ENCODE measurements at places on chromosomes 11 and 22.
A peak's percentile ranks its signal among the peaks of the same experiment; 100 is the strongest.

DNA sequence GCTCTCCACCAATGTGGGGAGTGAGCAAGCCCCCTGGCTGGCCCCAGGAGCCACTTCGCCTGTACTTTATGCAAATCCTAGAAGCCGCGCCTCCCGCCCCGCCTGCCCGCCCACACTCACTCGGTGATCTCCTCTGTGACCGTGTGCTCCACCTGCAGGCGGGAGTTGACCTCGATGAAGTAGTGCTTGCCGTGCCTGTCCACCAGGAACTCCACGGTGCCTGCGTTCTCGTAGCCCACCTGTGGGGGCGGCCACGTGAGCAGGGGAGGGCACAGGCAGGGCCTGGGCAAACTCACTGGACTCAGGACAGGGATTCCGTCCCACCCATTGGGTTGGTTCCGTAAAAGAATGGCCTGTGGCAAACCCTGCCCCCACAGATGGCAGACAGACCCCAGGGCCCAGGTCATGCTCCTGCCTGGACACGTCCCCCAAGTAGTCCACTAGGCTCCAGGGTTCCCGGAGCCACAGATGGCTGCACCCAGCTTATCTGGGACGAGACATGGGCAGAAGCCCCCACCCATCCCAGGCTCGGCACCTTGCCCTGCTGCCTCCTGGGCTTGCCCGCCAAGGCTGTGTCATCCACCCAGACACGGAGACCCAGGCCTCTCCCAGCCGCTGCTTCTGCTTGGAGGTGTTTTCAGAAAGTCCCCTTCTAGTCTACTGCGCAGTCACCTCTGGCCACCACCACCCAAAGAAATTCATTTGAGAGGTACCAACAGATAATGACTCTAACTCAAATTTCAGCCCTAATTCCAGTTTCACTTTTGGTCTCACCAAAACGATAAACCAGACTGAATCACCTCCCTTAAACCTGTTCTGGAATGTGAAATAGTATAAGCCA lies 12.1 kb downstream of the LRFN4 start:
- no peak for DNase-seq

DNA sequence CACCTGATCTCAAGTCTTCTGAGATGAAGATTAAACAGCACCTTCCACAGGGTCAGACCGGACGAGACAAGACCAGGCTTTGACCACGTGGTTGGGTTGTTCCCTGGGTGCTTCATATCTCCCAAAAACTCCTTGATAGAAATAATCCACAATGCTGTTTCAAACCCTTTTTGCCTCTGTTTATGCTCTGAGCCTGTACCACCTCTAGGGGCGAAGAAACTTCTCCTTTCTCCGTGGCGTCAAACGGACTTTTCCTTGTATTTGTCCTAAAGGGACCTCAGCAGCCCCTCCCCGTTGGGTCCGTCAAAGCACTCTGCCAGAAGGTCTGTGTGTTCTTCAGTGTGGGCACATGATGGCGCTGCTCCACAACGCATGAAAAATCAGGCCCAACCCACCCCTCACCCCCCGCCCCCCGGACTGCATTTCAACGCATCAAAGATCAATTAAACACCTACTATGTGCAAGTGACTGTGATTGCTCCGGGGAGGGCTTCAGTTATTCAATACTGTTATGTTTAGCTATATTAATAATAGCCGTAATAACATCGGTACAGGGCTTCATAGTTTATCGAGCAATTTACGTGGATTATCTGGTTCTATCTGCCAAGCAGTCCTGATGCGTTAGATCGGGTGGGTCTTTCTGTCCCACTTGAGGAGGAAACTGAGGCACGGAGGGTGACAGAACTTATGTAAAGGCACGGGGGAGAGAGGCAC lies 17.3 kb upstream of the EIF3D start:
- DNase-seq = peak; percentile 33

GRCh38 chr11:57885298-57886050 lies 123.9 kb downstream of the CTNND1 start:
- no peak for DNase-seq

DNA sequence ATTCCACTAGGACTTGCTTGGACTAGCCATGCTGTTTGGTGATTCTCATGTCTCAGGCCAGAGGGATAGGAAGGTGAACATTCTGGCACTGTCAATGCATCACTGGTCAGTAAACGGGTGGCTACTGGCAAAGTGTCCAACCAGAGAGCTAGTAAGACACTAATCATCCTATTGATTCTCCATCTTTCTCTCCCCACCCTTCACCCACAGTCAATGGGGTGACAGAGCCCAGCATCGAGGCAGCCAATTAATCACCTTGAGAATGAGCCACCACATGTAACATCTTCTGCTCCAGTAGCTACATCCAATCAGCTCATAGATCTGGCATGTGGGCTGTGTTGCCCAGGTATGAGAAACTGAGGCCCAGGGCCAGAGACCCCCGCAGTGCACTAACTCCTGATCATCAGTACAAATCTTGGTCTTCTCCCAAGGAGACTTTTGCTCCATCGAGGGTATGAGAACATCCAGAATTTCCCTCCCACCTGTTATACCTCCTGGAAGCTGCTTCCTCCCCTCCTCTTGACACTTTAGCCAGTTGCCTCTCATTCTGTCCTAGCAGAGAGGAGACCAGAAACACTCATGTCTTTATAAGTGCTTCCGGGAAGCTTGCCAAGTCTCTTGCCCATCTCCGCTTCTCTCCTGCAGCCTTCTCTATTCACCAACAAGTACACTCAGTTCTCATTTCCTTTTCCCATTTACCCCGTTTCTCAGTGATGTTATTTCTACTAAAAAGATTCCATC lies 17.0 kb downstream of the HTR3A start:
- DNase-seq = peak; percentile 97

DNA sequence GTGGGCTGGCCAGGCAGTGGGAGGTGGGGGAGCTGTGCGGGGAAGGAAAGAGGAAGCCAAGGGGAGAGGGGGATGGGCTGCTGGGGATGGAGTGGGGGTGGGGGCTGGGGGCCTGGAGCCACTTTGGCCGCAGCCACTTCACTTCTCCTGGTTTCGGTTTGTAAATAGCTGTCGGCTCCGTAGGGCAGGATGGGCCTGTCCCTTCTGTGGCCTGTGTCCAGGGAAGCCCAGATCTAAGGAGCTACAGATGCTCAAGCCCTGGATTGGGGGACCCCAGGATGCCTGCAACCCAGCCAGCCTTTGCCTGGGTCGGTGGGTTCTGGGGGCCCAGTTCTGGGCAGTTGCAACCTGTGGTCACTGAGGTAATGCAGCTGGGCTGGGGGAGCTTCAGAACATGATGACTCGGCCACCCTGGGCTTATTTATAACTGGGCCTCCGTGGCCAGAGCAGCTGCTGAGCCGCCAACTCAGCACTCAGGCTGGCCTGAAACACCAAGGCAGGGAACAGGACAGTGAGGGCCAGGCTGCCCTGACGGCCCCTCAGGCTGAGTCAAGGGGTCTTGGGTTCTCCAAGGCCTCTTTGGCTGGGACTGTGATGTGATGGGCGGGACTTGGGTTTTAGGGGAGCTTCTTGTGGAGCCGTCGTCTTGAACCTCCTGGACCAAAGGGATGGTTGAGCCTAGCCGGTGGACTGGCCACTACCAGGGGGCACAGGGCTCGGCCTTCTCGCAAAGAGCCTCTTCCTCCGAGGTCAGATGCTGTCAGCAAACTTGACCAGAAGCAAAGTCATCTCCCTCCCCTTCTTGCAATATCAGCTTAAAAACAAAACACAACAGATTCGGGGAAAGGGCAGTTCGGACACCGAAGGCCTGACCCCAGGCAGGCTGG lies 15.0 kb upstream of the SLC39A13 start:
- DNase-seq = no peak

GRCh38 chr11:133984828-133985227 lies 28.1 kb upstream of the IGSF9B start:
- no peak for DNase-seq

DNA sequence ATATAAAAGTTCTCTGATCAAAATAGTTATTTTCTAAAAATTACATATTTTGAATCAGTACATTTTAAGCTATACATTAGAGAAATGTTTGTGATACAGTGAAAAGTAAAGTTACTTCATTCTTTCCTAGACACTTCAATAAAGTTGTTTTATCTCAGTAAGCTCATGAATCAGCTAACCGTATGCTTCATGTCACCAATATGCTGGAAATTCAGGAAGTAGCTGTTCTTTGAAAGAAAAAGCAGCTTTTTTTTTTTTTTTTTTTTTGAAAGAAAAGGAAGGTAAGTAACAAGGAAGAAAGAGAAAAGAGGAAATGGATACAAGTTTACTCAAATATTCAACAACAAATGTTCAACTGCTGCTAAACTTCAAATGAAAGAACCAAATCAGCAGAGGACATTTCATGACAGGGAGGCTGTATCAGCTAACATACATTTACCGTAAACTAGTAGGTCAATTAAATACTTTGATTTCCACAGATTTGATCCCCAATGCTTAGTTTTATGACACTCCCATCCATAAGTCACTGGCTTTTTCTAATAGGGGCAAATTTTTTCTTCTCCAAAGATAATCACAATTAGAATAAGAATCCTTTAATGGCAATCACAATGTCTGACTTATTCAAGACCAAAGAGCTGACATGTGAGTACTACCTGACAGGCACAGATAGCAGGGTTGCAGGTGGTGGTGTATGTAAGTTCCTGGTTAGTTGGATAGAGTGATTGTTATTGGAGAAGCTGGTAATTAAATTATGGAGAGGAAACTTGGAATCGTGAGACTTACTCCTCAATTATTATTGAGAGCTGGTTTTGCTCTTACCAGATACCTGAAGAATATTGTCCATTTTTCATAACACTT lies 754 bp downstream of the OR52A1 start:
- DNase-seq = no peak

All from NCI-H2029 (cell line).